ENCODE measurements at places on chromosomes 12 and 14.
A peak's percentile ranks its signal among the peaks of the same experiment; 100 is the strongest.

DNA sequence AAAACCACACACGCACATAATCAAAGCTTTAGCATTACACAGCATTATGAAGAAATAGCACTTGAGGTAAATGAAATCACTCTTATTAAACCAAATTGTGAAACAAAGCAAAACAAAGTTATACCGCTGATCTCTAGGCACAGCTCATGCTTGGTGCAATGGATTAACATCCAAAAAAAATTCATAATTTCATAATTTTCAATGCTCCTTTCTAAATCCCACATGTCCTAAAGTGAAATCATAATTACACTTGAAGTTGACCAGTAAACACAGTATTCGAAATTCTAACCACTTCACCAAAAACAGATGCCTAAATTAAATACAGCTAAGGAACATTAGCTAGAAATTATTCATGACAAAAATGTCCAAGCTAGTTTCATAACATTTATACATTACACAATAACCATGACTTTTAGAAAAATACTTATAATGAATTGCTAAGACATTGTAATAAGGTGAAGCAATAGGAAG lies 1.5 kb downstream of the MLH3 start:
- DNase-seq: no peak

GRCh38 chr12:127980585-127980984 lies 286.4 kb upstream of the TMEM132C start:
- DNase-seq: no peak

DNA sequence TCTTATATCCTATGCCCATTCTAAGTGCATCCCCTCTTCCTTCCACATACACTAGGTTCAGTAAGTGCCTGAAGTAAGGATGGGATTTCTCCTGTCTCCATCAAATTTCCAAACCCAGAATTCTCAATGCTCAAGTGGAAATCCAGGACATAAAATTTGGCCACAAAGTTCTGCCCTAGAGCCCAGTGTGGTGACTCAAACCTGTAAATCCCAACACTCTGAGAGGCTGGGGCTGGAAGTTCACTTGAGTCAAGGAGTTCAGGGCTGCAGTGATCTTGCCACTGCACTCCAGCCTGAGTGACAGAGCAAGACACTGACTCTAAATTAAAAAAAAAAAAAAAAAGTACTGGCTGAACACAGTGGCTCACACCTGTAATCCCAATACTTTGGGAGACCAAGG lies 4.5 kb upstream of the ARF3 start:
- no peak for DNase-seq

GRCh38 chr12:89492883-89493282 lies 31.7 kb downstream of the GALNT4 start:
- DNase-seq: no peak

DNA sequence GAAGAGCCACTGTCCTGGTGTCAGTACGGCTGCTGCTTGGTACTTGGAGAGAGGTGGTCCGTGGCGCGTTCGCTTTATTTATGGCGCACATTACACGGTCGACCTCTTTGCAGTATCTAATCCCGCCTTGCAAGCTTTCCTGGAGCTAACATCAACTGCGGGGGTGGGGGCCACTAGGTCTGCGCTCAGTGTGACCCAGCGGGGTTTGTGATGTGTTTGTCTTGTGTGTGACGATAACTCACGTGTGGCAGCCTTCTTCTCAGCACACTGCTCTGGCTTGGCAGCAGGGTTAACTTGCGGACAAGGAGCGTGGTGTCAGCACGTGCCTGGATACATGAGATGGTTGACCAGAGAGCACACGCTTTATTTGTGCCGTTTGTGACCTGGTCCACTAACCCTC lies 122.2 kb upstream of the RTL1 start:
- no peak for DNase-seq

- no peak for DNase-seq
Observed at GRCh38 chr12:117011988-117012805, 87.0 kb downstream of the TESC start.

- DNase-seq: no peak
Observed at GRCh38 chr12:50086148-50086547, 1.0 kb downstream of the SMARCD1 start.

GRCh38 chr12:41174602-41175001 lies 13.5 kb upstream of the PDZRN4 start:
- DNase-seq: no peak

- no peak for DNase-seq
Observed at GRCh38 chr14:96635850-96636249, 133.7 kb downstream of the PAPOLA start.

GRCh38 chr12:53069621-53070410 lies 9.4 kb downstream of the SPRYD3 start:
- DNase-seq: no peak

GRCh38 chr12:55927588-55928502 lies at the start of gene PYM1:
TSS of gene PYM1 (minus strand) at chr12:55927894. CDS start at chr12:55927761, 133 bp downstream.
- peak; percentile 39 for DNase-seq
